Ovary (tissue), 10 donors: ENCODE measurements at places on chromosomes 13 and 19. TPM values are rescaled to one million over a fixed set of nuclear protein-coding genes. Genes with fewer than 3 reads are reported as not detected.

- no peaks in the 10 kb centered on the region for H3K4me1 ChIP-seq
- DNase-seq, result no peak
- H3K27ac ChIP-seq, result no peak overlapping the region
These were observed 81.6 kb upstream of the ARGLU1 start for GRCh38 chr13:106649495-106649894.

DNA sequence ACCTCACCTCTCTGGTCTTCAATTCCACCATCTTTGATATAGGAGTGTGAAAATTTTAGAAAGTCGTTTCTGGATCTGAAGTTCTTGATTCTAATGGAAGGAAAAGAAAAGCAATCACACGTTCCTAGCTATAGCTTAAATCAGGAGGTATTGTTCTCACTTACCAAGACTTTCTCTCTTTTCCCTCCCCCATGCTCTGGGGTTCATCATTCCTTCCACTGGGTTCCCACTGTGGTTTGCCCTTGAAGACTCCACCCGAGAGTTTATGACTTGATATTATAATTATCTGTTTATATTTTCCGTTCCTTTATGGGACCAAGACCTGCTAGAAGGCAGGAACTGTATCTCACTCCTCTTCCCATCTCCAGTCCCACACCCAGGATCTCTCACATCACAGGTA is 76.6 kb downstream of the AKAP11 start:
- H3K4me1 ChIP-seq, result no peaks in the 10 kb centered on the region
- no peak for DNase-seq
- H3K27me3 ChIP-seq, result no peaks in the 10 kb centered on the region
- H3K4me3 ChIP-seq, result no peak overlapping the region
- no peak overlapping the region for H3K27ac ChIP-seq
- no peaks in the 10 kb centered on the region for H3K36me3 ChIP-seq

- H3K36me3 ChIP-seq, result no peaks in the 10 kb centered on the region
- no peaks in the 10 kb centered on the region for H3K27me3 ChIP-seq
- no peak overlapping the region for H3K27ac ChIP-seq
- H3K4me3 ChIP-seq, result no peak overlapping the region
These were observed 11.8 kb upstream of the SHD start for GRCh38 chr19:4267101-4267900.

C3 gene
- 130 TPM for total RNA-seq
